ENCODE measurements at places on chromosomes 11 and 22.
A peak's percentile ranks its signal among the peaks of the same experiment; 100 is the strongest.

DNA sequence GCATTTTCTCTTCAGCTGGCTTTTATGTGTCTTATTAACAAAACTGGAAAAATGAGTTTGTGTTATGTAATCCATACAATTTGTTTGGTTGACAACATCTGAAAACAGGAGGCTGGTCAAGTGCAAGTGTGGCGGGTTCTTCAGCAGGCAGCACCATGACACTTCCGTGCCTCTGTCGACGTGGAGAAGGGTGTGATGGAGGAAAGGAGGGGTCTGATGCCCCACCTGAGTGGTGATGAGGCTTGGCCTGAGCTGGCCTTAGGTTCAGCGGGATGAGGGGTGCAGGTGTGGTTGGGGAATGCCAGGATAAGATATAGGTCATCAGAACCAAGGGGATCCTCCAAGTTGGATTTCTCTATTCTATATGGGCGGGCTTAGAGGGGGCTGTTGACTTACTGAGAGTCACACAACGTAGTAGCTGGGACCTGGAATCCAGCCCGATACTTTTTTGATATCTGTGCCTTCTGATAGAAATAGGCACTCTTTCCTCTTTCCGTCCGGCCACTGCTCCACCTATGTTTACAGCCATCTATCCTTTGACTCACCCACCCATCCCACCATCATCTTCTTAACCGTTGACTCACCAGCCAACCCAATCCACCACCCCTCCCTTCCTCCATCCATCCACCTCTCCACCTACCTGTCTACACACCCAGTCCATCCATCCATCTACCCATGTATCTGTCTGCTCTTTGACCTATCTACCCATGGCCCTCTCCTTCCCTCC is 29.0 kb downstream of the SHANK3 start:
- no peak for DNase-seq

DNA sequence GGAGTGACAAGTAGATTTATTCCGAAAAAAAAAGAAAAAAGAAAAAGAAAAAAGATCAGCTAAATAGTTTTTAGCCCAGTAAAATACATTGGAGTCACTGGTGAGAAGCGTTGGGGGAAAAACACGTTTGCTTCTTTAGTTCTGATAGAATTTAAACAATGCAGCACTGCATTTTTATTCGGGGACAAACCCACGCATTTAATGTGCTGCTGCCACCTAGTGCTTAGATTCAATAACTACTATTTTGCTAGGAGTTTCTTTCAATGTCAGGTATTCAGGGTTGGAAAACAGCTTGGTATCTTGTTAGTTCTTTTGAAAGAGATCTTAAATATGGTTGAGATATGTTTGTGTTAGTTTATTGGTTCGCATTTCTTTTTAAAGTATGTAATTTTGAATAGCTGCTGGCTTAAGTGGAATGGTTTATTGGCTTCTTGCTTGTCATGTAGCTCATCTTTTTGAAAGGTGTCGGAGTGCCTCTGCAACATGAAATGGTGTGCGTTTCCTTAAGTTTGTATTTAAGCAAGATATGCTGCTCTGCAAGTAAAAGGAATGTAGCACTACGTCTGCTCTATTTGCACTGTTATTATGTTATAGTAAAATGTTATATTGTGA is 41.9 kb downstream of the SVIP start:
- peak; percentile 38 for DNase-seq

DNA sequence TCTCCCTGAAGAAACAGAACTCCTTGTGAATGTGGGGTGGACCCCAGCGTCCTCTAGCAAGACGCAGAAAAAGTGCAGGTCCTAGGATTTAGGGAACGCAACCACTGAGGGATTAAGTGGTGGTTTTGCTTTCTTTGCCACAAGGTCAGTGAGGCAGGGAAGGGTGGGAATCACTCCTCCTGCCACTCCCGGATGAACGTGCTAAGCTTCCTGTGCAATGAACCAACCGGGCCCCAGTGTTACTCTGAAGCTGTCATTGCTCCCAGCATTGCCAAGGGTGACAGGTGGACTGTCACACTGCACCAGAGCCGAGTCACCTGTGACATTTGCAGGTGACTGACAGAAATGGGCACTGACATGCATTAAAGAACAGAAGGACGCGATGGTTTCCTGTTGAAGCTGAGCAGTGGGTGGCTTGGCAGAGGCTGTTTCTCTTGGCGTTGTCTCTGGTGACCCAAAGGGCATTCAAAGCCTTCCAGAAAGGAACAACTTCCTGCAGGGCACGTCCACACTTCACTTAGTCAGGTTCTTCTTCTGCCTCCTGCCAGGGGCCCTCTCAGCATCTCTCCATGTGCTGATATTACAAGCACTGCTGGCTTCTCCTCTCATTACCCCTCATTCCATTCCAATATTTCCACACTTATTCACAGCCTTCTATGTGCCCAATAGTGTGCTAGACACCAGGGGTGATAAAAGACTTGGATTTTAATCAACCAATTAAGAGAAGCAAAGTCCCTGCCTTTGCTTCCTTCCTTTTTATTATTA is 9.7 kb downstream of the KIRREL3 start:
- no peak for DNase-seq

DNA sequence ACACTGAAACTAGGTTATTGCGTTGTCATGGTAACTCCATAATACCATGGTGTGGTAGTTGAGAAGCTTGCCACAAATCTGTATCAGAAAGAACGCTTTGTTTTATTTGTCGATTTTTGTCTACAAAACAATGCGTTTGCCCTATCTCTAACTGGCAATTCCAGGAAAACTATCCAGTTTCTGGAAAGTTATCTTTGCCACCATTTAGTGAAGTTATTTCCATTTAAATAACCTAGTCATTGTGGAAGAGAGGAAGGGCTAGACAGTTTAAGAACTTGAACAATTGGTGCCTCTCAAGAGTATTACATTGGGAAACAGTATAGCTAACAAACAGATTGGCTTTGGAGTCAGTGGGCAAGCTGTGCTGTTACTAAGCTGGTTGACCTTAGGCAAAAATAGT is 7.9 kb downstream of the HSD17B12 start:
- DNase-seq, result no peak

DNA sequence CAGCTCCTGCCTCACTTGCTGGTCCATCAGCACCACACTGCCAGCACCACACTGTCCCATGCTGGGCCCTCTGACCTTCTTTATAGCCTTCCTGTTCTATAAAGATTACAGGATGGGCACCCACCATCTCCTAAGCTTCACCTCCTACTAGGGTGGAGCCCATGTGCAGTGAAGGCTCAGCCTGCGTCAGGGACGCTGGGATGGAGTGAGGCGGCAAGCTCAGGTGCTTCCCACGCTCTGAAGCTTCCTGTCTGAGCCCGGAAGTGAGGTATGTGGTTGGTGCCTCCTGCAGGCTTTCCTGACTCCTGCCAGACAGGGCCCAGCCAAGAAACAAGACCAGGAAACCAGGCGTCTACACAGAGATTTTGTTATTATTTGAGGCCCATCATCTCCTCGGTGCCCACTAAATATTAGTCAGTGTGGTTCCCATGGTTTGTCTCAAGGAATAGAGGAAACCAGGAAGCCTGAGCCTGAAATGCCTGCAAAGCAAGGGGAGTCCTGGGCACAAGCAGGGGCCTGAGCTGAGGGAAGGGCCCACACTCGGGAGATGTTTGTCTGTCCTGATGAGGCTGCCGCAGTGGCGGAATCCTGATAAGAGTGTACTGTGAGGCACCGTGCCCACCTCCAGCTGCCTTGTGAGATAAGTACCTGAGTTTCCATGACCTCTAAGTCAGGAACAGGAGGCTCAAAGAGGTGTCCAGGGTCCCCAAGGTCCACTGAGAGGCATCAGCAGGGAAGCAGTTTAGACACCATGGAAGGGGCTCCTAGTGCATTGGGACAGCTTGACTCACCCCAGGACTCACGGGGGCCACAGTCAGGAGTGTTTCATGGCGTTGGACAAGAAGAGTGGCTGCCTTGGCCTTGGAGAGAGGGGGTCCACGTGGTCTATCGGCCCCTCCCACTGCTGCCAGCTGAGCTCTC is 22.0 kb downstream of the RSPH14 start:
- DNase-seq, result peak; percentile 56

- DNase-seq, result no peak
Measured at GRCh38 chr22:43183496-43184277, 3.2 kb downstream of the TTLL12 start.

GRCh38 chr11:85699957-85700741 is 14.2 kb upstream of the CCDC89 start:
- DNase-seq, result peak; percentile 40

DNA sequence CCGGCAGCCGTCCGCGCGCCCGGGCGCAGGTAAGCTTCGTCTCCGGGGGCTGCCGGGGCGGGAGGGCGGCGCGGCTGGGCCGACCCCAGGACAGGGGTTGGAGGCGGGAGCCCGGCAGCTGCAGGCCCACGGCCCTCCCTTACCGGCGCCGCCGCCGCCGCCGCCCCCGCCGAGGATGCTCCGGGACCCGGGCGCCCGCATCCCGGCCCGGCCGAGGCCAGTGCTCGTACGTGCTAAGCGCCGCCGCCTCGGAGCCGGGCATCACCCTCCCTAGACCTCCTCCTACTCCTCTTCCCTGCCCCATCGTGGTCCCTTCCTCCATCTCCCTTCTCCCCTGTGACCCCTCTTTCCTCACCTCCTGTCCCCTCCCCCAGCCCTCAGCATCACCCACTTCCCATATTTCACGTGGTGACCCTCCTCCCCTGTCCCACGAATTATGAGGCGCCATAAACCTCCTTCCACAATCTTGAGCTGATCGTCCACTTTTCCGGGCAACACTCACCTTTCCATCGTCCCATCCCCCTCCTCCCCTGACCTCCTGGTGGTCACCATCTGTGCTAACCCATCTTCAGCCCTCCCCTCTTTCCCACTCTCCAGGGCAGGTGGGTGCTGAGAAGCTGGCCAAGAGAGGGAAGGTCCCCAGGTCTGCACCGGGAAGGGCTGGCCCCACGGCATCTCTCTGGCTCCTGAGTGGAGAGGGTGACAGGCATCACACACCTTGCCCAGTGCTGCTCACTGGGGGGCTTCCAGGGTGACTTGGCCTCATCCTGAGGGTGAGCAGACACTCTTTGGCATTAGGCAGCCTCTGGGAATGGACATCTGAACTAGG is 612 bp downstream of the ASPHD2 start:
- no peak for DNase-seq

DNA sequence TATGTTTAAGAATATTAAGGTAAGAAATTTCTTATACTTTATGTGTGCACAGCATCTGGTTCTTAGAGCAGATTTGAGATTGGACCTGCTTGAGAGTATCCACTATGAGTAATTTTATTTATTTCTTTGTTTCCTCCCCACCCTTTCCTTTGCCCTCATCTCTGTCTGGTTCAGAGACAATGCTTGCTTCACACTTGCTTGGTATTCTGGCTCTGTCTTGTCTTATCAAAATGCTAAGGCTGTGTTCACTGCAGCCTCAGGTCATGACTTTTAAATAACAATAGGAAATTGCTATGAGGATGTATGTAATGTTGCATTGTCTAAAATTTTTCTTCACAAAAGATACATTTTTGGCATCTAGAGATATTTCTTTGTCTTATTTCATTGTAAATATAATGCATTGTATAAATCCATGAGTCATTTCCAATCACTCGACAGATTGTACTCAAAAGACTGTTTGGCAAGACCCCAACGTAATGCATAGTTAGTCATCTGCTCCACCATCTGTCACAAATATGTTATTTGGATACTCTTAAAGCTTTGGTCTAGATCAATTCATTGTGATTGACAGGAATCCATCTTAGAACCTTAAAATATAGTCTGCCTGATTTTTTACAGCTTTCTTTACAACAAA is 395.7 kb downstream of the AASDHPPT start:
- DNase-seq, result no peak

GRCh38 chr22:37045958-37046357 is 5.6 kb upstream of the KCTD17 start:
- DNase-seq, result no peak

GRCh38 chr11:12165237-12165875 is 55.0 kb downstream of the MICAL2 start:
- DNase-seq, result no peak

GRCh38 chr11:61714916-61715315 is 34.7 kb downstream of the DAGLA start:
- no peak for DNase-seq

DNA sequence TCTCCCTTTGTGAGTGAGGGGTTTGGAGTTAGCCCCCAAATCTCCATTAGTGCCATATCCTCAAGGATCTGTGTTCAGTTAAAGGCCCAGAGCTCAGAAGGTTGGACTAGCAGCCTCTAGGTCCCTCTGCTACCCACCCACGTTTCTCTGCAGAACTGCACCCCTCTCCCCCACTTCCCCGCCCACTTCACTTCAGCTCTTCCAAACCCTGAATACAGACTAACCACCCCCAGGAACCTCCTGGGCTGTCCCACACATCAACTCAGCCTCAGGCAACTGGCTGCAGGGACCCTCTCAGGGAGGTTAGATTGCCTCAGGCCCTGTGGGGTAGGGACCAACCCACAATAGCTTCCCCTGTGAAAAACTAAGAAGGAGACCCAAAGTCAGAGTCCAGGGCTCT is 840 bp downstream of the VPREB3 start:
- DNase-seq, result no peak

- DNase-seq, result no peak
Measured at GRCh38 chr11:44226490-44226889, 83.4 kb downstream of the ALX4 start.

DNA sequence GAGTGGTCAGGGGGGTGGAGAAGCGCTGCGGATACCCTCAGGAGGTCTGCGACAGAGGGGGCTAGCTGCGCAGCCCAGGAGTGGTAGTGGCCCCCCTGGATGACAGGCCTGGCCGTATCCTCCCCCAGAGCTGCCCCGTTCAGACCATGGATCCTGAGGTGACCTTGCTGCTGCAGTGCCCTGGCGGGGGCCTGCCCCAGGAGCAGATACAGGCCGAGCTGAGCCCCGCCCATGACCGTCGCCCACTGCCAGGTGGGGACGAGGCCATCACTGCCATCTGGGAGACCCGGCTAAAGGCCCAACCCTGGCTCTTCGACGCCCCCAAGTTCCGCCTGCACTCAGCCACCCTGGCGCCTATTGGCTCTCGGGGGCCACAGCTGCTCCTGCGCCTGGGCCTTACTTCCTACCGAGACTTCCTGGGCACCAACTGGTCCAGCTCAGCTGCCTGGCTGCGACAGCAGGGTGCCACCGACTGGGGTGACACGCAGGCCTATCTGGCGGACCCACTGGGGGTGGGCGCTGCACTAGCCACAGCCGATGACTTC is 505 bp downstream of the NUDT22 start:
- DNase-seq, result peak; percentile 62

DNA sequence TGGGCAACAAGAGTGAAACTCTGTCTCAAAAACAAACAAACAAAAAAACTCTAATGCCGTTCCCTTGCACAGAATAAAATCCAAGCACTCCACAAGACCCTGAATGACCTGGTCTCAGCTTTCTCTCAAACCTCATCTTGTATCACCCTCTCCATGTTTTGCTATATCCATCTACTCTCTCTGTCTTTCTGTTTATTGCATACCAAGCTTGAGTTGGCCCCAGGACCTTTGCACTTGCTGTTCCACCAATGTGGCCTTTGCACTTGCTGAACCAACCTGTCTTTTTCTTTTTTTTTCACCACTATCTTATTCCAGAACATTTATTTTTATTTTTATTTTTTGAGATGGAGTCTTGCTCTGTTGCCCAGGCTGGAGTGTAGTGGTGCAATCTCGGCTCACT is 2.0 kb upstream of the L3MBTL2 start:
- DNase-seq, result no peak

GRCh38 chr11:12769834-12770345 is 95.7 kb downstream of the TEAD1 start:
- DNase-seq, result no peak
